ENCODE measurements at places on chromosomes 11 and 22.

GRCh38 chr11:62647609-62648005, 1.2 kb upstream of the GANAB start:
- no peak for DNase-seq

GRCh38 chr22:39205344-39206021, 39.3 kb downstream of the PDGFB start:
- DNase-seq: peak; percentile 33

DNA sequence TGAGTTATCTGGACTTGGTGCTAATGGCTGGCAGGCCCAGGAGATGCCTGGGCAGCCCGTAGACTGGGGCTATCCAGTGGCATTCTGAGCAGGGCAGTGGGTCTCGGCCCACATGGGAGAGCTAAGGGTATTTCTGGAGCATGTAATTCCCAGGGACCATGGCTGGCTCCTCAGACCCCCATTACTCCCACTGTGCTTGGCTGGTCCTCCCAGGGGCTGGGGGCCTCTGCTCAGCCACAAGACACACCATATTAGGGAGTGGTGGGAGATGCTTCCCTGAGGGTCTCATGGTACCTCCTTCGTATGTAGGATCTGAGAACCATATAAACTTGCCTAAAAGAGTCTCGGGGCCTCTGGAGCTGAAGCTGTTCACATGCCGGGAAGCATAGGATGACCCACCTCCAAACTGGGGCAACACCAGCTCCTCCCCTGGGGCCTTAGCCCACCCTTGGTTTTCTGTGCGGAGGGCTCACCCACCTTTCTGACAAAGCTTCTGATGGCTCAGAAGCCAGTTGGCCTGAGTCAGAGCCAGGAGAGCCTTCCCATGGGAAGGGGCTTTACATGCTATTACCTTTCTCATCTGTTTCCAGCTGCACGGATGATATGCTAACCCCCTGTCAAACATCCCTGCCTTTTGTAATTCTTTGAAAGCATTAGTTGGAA, 9.5 kb upstream of the FTH1 start:
- DNase-seq: no peak

GRCh38 chr11:50298182-50298988, 265.7 kb downstream of the OR4C45 start:
- no peak for DNase-seq

- DNase-seq: no peak
Observed at GRCh38 chr11:15958910-15959309, 397.4 kb downstream of the SOX6 start.

- no peak for DNase-seq
Observed at GRCh38 chr22:42072606-42073330, 1.3 kb upstream of the PHETA2 start.

- no peak for DNase-seq
Observed at GRCh38 chr11:73040046-73040445, 102.1 kb downstream of the FCHSD2 start.

DNA sequence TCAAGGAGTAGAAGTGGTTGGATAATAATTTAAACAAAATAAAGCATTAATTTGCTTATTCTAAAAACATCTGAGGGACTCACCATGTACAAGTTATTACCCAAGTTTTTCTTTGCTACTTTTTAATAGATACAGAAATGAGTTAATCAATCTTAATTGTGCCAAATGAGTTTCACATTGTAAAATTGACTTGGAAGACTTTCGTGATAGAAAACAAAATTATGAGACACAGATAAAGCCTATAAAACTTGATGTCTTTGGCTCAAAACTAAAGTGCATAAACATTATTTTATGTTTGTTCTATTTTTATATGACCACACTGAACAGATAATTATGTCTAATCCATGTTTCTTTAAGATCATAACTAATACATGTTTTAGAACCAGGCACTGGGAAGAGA, 10.1 kb upstream of the CWF19L2 start:
- DNase-seq: no peak

DNA sequence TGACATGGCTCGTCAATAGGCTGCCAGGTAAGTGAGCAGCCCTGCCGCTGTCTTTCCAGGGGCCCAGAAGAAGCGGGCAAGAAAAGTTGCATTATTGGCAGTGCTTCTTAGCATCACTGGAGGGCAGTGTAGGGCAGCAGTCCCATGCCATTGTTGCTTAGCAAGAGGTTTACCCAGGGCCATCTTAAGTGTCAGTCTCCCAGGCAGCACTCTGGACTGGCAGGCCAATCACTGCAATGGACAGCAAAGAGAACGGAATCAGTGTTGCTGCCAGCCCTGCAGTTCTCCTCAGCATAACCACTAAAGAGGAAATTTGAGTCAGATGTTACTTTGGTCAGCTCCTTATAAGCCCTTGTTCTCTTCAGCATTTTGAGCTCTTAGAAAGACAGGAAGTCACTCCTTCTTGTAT, 13.4 kb upstream of the GRK2 start:
- DNase-seq: no peak

- DNase-seq: no peak
Observed at GRCh38 chr22:47445716-47446290, 683.4 kb downstream of the TBC1D22A start.

DNA sequence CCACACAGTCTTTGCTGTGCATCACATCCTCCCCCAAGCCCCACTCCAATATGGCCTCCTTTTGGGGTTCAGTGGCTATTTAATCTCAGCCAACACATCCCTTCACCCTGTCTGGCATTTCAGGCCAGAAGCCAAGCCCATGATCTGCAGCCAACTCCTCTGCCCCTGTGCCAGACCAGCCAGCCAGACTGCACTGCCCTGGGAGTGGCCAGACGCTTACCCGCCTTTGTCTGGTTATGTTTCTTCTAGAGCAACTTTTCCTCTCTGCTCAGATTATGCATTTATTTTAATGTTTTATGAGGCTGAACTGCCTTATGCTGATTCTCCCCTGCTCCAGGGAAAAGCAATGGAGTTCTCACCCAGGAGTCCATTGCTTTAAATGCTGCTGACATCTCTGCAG, 206.7 kb upstream of the TBCEL start:
- DNase-seq: no peak

DNA sequence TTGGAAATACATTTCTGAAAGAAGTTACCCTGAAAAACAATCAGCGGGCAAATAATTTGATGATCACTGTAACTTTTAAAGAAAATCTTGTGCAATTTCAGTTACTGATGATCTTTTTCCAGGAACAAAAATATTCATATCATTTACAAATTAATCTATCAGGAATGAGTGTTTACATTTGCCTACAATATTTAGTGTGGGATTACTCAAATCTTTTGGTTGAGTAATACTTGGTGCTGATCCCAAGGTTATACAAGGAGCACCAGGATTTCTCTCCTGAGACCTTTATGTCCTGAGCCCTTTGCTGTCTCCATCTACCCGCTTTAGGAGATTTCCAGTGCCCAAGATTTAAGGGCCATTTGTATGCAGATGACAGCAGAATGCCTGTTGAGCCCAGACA, 116.1 kb downstream of the ATXN10 start:
- DNase-seq: no peak

DNA sequence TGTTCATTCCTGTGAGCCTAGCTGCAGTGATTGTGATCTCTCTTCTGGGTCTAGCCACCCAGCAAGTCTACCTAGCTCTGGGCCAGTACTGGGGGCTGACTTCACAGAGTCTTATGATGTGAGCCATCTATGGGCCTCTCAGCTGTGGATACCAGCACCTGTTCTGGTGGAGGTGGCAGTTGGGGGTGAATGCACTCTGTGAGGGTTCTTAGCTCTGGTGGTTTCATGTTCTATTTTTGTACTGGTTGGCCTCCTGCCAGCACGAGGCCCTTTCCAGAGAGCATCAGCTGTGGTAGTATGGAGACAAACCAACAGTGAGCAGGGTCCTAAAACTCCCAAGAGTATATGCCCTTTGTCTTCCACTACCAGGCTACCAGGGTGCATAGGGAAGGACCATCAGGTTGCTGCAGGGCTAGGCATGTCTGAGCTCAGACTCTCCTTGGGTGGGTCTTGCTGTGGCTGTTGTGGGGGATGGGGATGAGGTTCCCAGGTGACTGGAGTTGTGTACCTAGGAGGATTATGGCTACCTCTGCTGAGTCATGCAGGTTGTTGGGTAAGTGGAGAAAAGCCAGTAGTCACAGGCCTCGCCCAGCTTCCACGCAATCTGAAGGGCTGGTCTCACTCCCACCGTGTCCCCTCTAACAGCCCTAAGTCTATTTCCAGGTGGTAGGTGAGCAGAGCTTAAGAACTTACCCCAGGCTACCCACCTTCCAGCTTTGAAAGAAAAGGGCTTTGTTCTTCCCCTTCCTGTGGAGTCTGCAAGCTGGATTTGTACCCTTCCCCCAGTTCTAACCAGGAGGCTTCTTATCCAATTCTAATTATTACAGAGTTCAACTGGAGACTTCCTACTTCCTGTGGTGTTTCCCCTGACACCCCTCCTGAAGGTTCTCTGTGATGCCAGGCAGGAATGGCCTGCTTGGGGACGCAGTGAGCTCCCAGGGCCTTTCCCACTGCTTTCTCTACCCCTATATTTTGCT, 250.7 kb downstream of the LUZP2 start:
- DNase-seq: no peak

GRCh38 chr11:20564846-20565635, 34.4 kb upstream of the SLC6A5 start:
- no peak for DNase-seq

DNA sequence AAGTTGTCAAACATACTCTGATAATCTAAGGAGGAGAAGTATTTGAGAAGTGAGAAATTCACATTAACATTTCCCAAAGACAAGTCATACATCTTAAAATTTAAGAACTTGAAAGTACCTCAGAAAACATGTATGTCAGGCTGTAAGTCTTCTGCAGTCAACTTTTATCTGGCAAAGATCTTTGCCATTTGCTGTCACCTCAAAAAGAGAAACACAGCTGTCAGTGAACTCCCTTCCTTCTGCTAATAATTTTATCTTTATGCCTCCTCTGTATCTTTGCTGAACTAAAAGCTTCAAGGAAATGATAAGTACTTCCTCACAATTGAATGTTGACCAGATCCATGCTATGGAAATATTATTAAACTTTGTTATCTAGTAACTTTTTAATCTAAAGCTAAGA, 18.7 kb downstream of the TTC17 start:
- no peak for DNase-seq

All from H9 (cell line).